Esophagus squamous epithelium (tissue), 5 donors: ENCODE measurements at places on chromosomes 3 and 15.

GRCh38 chr15:42401544-42402454 is 42.5 kb downstream of the CAPN3 start:
- no peak for DNase-seq

DNA sequence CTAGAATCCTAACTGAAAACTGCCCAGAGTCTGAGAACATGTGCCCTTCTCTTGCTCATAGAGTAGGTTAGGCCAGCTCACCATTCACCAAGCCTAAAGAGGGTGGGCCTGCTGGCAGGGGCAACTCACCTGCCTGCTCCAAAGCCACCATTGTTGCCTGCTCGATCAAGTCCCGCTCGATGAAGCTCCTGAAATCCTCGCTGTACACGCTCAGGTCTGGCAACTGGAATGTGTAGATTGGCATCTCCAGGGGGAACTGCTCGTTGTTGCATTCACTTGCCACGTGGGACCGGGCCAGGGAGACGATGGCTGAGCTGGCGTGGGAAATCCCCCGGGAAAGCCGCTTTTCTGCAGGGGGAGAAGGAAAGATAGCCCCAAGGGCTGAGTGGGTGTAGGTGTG is 232.2 kb downstream of the KLF13 start:
- DNase-seq, result no peak

DNA sequence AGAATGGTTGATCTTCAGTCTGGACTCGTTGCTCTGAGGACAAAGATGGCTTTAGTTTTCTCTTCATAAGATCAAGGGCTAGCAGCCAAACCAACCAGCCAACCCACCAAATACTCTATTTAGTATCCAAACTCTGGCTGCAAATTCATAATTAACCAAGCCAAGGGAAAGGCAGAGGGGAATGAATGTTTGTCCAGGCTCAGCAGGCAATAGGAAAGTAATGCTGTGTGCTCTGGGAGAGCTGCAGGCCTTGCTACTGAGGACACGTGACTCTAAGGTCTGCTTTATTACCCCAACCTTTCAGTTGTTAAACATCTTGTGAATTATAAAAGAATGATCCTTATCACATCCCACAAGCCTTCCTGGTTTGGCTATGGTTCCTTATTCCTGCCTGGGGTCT is 52.3 kb upstream of the GALNT15 start:
- DNase-seq, result no peak

GRCh38 chr15:59274126-59274970 is 67.7 kb downstream of the LDHAL6B start:
- no peak for DNase-seq

DNA sequence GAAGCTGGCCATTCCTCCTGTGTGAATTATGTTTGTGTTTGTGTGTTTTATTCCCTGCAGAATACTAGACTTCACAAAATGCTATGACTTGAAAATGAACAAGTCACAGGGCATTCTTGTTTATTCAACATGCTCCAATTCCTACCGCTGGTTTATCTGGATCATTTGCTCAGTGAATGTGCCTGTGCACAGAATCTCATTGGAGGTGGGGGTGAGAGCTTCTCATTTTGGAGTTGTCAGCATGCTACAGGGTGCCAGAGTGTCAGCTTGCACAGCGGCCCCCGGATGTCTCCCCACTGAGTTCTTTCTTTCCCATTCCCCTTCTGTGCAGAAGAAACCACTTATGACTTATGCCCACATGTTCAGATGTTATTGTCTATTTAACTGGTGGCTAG is 428.7 kb downstream of the ROBO2 start:
- DNase-seq, result no peak

- no peak for DNase-seq
These were observed 7.7 kb downstream of the SNX4 start for GRCh38 chr3:125512135-125512920.

GRCh38 chr15:69557020-69557706 is 104.5 kb downstream of the RPLP1 start:
- no peak for DNase-seq

- DNase-seq, result no peak
These were observed 152.4 kb downstream of the APBA2 start for GRCh38 chr15:29037997-29038705.

DNA sequence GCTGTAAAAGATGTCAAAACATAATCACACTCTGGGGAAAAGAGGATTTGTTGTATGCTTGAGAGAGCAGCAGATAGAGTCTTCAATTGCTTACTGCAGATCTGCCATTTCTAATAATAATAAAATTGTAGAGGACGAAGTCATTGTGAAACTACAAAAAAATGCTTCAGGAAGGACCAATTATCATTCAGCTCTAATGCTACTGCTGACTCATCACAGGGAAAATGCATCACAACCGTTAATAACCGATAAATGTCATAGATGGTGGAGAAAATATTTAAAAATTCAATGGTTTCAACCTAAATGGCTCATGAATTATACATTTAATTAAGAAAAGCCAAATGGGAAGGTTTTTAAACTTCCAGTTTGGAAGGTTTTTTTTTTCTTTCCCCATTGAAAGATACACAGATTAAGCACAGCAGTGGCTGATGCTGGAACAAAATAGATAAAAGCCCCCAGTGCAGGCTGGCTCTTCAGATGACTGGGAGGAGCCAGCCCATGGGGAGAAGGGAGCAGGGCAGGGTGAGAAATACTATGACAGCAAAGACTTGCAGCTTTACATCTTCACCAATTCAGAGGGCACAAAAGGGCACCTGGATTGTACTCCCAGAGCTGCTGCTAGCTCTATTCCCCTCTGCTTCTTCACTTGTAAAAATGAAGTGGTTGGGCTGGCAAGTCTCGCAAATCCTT is 196.1 kb downstream of the CNTN6 start:
- DNase-seq, result no peak

DNA sequence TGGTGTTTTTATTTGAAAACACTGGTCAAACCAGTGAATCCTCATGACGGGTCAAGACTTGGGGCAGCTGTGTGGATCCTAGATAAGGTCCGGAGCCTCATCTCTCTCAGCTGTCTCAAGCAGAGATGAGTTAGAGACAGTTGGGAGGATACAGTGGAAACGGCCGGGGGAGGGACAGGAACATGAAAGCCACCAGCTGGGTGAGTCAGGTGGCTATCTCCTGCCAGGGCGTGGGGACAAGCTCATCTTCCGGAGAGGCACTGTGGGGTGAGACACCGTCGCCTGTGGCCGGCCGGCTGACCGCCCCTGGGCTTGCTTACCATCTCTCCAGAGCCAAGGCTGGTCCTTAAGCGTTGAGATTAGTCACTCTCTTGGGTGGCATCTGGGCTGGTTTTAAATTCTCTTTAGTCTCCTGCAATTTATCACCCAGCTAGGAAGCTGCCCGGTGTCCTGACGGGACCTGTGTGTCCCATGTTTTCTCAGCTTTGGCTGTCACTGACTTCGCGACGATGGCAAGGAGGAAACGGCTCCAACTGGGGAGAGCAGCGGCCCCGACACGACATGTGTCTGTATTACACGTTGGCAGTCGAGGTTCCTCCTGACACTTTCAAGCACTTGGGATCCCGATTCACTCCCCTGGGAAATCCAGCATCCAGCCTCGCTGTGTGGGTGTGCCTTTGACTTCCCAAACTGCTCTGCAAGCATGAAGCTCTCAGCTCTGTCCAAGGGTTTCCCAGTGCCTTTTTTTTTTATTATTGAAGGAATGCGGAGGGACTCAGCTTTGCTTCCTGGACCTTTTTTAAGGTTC is 7.5 kb downstream of the ST8SIA2 start:
- DNase-seq, result no peak

DNA sequence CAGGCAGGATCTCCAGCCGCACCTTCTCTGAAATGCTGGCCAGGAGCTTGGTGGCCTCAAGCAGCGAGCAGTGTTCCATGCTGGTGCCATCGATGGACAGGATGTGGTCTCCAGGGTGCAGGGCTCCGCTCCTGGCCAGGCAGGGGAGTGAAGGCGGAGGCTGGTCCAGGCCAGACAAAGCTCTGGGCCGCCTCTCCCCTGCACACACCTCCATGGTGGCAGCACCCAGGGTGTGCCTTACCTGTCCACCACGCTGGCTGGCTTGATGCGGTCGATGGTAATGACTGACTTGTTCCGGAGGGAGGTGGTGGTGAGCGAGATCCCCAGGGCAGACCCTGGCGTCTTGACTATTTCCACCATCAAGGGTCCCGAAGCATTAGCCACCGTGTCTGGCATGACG is 20.0 kb downstream of the GRIP2 start:
- no peak for DNase-seq

DNA sequence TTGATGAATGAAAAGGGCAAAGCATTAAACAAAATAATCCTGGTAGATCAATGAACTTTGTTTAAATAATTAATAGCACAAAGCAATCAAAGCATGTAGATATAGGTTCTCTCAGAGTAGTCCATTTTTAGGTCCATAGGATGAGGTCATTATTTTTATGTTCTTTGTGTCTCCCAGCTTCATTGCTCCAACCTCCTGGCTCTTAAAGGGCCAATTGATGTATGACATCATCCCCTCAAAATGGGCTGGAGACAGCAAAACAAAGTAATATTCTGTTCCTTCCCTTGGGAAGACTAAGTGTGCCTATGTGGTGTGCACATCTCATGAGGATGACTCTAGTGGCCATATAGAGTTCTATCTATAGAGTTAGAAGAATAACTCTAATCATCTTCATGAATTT is 49.5 kb downstream of the HMG20A start:
- DNase-seq, result no peak

DNA sequence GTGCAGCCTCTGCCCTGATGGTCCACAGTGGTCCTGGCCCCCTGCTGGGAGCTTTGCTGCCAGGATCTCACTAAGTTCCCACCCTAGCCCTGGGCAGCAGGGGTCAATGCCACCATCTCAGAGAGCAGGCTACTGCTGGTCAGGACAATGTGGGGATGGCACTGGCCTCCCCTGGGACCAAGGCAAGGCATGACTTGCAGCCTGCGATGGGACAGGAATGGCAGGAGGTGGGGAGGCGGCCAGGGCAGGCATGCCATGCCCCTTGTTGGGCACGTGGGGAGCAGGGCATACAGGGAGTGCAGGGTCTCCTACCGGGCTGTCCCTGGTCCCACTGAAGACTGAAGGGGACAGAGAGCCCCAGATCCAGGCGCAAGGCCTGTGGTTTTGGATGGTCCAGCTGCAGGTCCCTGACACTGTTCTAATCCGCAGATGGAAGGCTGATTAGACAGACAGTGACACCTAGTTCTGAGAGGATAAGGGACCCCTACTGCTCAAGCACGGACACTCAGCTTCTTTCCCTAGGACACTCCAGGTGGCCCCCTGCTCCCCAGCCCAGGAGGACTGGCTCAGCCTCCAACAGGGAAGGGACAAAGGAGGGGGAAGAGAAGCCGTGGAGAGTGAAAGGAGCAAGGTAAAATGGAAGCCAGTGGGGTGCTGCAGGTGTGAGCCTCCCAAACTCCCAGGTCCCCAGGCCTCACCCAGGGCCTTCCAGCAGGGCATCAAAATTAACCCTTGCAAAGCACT is 69.2 kb upstream of the RPL32 start:
- no peak for DNase-seq

DNA sequence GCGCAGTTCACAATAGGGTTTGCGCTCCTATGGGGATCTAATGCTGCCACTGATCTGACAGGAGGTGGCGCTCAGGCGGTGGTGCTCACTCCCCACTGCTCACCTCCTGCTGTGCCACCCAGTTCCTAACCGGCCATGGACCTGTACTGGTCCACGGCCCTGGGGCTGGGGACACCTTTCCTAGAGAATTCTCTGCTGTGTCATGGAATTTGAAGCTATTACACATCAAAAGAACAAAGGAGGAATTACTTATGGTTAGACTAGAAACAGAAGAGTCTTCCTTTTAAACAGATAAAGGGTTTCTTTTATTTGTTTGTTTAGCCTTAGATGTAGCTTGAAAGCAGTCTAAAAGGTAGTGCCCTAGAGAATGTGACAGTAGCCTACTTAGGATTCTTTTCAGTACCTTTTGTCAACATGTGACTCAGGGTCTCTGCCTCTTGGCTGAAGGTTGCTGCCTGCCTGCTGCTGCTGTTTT is 50.3 kb downstream of the PAK2 start:
- DNase-seq, result no peak

DNA sequence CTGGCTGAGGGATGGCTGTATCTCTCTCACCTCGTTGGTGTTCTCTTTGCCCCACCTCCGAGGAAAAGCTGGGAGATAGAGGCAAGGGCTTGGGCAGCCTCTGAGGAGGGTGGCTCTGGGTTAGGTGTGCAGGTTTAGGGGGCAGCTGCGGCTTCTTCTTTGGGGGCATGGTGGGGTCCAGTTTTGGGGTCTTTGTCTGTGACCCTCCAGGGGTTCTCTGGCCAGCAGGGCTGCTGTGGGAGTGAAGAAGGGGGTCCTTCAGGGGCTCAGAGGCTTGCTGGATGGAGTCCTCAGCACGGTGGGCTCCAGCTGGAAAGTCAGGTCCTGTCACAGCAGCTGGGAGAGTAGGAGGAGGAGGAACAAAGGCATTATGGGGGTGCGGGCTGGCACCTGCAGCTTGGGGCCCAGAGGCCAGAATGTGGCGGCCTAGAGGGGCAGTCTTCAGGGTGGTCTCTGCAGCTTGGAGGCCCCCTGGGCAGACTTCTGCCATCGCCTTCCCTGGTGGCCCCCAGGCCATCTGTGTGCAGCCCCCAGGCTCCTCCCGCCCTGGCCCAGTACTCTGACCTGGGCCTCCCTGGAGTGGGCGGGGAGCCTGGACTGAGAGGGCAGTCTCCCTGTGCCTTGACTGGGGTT is 7.0 kb downstream of the XIRP1 start:
- no peak for DNase-seq

- DNase-seq, result no peak
These were observed 97.8 kb upstream of the AKAP13 start for GRCh38 chr15:85282504-85283115.

- no peak for DNase-seq
These were observed 26.9 kb upstream of the LINGO1 start for GRCh38 chr15:77659350-77660321.

- DNase-seq, result no peak
These were observed 50.0 kb downstream of the CYP19A1 start for GRCh38 chr15:51288143-51289065.

GRCh38 chr3:46131884-46132450 is 76.1 kb downstream of the CCR1 start:
- DNase-seq, result no peak

GRCh38 chr3:89227634-89228033 is 120.2 kb downstream of the EPHA3 start:
- DNase-seq, result no peak

DNA sequence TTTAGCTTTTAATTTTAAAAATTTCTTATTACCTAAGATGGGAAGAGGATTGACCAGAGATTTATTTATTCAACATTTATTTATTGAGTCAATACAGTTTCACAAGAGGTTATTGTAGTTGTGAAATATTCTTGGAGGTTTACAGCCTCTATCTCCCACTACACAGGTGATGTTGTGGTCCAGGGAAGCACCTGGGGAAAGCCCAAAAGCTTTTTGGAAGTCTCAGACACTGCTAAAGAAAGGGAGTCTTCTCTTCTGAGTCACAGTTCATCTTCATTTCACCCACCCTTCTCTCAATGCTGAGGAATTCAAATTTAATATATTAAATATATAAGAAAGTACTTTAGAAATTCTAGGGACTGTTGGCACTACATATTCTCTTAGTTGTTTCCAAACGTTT is 41.8 kb downstream of the SERPINI1 start:
- DNase-seq, result no peak

GRCh38 chr3:15681668-15682067 is 80.1 kb downstream of the BTD start:
- no peak for DNase-seq

GRCh38 chr3:177770383-177771230 is 573.3 kb upstream of the TBL1XR1 start:
- no peak for DNase-seq
